Effector CD4-positive, alpha-beta T cell (primary cell): ENCODE measurements at places on chromosomes 7 and 10.

DNA sequence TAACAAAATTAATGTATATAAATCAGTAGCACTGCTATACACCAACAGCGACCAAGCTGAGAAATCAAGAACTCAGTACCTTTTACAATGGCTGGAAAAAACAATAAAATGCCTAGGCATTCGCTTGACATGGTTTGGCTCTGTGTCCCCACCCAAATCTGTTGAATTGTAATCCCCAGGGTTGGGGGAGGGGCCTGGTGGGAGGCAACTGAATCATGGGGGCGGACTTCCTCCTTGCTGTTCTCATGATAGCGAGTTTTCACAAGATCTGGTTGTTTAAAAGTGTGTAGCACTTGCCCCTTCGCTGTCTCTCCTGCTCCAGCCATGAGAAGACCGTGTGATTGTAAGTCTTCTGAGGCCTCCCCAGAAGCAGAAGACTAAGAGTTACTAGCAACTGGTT, 8.6 kb downstream of the ZNF786 start:
- no peak for DNase-seq

- DNase-seq: no peak
Observed at GRCh38 chr7:150435390-150436073, 14.9 kb upstream of the GIMAP8 start.

DNA sequence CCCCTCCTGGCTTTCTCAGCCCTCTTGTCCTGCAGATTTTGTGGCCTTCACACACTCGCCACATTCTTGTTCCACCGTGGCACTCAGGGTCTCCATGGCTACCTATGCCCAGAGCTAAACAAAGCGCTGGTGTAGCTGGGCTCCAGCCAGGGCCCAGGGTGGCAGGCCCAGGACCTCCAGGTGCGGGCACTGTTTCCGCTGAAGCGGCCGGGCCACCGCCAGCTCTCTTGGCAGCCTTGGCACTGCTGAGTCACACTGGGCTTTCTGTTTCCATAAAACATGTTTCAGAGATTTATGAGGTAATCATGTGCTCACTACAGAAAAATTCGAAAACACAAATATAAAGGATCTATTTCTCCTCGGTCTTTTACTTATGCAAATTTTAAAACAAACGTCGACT, 51.3 kb downstream of the AOC1 start:
- DNase-seq: no peak

DNA sequence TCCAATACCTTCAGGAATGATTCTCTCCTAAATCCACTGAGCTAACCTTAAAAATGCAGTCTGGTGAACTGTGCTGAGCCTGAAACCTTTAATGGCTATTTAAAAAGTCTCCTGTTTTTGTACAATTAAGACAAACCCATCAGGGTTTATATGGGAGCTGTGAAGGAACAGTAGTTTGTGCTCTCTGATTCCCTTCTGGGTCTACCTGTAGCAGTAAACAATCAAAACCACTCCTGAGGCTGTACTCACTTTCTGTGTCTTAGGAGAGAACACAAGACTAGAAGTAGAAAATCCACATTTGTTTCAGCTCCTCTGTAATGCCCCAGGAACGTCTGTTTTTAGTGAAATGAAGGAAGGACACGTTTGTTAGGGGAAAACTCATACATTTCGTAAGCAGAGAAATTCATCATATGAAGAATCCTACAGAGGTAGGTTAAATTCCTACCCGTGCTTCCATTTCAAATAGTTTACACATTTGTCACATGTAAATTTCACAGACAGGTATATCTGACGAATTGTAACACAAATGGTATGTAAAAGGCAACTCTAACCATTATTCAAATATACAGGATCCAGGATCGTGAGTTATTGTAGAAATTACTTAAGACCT, 2.6 kb downstream of the CUX1 start:
- DNase-seq: no peak

DNA sequence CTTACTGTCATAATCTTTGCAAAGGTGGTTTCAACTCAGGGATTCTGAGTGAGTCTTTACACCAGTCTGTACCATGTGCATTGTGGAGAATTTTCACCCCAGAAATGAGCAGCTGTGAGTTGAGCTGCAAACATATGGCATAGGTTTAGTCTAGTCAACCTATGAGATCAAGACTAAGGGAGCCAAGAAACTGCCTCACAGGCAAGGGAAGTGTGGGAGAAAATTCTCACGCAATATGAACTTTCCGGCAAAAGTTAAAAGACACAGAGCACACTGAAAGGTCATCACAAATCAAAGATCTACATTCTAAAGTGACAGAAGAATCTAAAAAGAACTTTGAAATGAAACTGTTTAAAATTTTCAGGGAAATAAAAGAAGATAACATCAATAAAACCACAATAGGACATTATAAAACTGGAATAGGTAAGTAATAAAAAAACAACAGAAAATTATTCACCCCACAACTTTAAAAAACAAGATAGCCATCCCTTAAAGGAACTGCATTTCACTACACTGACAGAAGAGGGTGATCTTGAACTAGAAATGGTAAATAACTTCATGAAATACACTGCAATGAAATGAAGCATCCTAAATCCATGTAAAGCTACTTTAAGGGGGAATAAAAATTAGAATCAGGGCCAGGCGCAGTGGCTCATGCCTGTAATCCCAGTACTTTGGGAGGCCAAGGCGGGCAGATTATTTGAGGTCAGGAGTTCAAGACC, 63.5 kb downstream of the LGI1 start:
- DNase-seq: no peak

- DNase-seq: no peak
Observed at GRCh38 chr10:78197628-78198272, 164.1 kb downstream of the RPS24 start.

DNA sequence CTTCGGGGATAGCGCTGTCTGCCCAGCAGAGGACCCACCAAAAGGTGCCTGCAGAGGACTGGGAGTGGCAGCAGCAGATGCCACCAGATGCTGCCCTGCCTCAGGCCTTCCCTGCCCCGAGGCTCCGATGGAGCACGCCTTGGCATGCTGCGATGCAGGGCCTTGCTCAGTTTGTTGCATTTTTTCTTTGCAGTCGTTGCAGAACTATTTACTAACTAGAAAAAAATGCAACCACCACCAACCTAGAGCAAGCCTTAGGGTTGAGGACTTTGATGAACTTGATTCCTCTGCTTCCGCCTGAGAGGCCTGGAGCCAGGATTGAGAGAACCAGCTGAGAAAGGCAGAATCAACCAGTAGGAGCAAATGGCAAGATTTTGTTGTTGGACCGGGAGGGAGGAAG, 585.6 kb upstream of the MKI67 start:
- no peak for DNase-seq
